Left ventricle myocardium inferior (tissue), 1 donor: ENCODE measurements at places on chromosomes 1 and 21. TPM values are rescaled to one million over a fixed set of nuclear protein-coding genes. Genes with fewer than 3 reads are reported as not detected.

GRCh38 chr1:63622849-63623566 lies 29.8 kb downstream of the PGM1 start:
- peak overlapping the region; percentile 72 for H3K27ac ChIP-seq
- DNase-seq: no peak
- peaks cover 75% of the 10 kb centered on the region for H3K4me1 ChIP-seq
- no peak overlapping the region for H3K4me3 ChIP-seq
- H3K27me3 ChIP-seq: no peaks in the 10 kb centered on the region

Gene C1orf105
- total RNA-seq: 8.5 TPM

Gene MGST3
- 718 TPM for total RNA-seq

DNA sequence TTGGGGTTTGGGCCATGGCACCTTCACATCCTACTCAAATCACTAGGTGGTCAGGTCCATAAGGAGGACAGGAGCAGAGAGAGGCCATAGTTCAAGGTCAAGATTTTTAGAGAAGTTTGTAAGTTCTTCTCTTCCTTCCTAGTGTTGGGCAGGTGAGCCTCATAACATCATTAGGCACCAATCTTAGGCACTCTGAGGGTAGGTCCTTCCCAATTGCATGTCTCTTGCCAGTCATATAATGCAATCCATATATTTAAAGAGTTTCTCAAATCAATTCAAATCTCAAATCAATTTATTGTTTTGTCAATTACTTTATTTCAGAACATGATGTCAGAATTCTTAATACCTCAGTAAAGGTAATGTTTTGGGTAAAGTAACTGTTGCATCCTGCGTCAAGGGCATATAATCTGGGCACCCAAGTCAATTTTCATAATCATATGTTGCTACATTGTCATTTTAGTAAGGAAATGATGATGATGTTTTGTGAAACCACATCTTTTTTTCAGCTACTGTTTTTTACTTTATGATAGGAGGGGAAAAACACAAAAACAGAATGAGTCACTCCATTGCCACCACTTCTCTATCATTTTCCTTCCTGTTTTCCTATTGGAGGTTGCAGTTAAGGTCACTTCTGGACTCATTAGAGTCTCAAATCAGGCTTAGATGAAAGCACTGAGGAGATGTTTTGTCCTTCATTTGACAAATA lies 122.7 kb downstream of the UCHL5 start:
- no peak overlapping the region for H3K4me3 ChIP-seq
- no peaks in the 10 kb centered on the region for H3K27me3 ChIP-seq
- H3K27ac ChIP-seq: no peak overlapping the region

- no peak overlapping the region for H3K4me3 ChIP-seq
- no peaks in the 10 kb centered on the region for H3K27me3 ChIP-seq
- no peaks in the 10 kb centered on the region for H3K4me1 ChIP-seq
- no peaks in the 10 kb centered on the region for H3K36me3 ChIP-seq
- no peak for DNase-seq
Measured at GRCh38 chr1:117573386-117574023, 32.3 kb upstream of the TENT5C start.

Gene FAM167B
- total RNA-seq: 7.9 TPM

- no peaks in the 10 kb centered on the region for H3K27me3 ChIP-seq
- H3K4me3 ChIP-seq: peak overlapping the region; percentile 96
- H3K36me3 ChIP-seq: no peaks in the 10 kb centered on the region
- H3K4me1 ChIP-seq: peaks cover 85% of the 10 kb centered on the region
- H3K27ac ChIP-seq: peak overlapping the region; percentile 98
Measured at GRCh38 chr1:116375148-116375886, 2.3 kb downstream of the ATP1A1 start.

Gene DAP3
- 107 TPM for total RNA-seq

GRCh38 chr1:36675106-36675505 lies 192.4 kb upstream of the CSF3R start:
- no peak overlapping the region for H3K27ac ChIP-seq
- no peak for DNase-seq
- no peaks in the 10 kb centered on the region for H3K36me3 ChIP-seq
- H3K27me3 ChIP-seq: peaks cover 94% of the 10 kb centered on the region
- H3K4me1 ChIP-seq: no peaks in the 10 kb centered on the region

DNA sequence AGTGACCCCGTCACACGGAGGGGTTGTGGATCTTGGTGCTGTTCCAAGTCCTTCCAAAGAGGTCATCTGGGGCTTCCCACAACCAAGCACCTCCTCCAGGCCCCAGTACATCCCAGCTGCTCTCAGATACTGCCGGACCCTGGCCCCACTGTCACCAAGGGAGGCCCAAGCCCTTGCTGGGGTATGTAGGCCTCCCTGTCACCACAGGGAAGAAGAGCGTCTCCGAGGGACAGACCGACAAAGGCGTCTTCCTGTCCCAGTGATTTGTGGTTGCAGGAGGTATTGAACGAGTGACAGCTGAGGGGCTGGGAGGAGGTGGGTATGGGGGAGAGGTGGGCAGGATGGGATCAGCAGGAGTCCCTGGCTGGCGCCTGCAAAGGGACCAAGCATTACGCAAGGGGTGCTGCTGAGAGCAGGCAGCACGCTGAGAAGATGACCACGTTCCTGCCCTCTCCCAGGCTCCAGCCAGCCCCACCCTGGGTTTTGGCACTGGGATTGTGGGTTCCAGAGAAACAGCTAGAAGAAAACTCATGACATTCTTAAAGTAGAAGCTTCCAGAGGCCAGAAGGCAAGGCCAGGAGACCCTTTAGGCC lies 29.7 kb downstream of the LRP8 start:
- no peak overlapping the region for H3K27ac ChIP-seq
- H3K27me3 ChIP-seq: no peaks in the 10 kb centered on the region
- H3K36me3 ChIP-seq: no peaks in the 10 kb centered on the region
- no peak overlapping the region for H3K4me3 ChIP-seq
- H3K4me1 ChIP-seq: peaks cover 15% of the 10 kb centered on the region

Gene CHIA
- not detected for total RNA-seq

- H3K27me3 ChIP-seq: no peaks in the 10 kb centered on the region
- H3K27ac ChIP-seq: peak overlapping the region; percentile 48
- H3K4me3 ChIP-seq: no peak overlapping the region
- H3K36me3 ChIP-seq: no peaks in the 10 kb centered on the region
- peak; percentile 44 for DNase-seq
Measured at GRCh38 chr1:233732206-233732605, 118.3 kb downstream of the KCNK1 start.

Gene KCNA2
- 0.71 TPM for total RNA-seq

DNA sequence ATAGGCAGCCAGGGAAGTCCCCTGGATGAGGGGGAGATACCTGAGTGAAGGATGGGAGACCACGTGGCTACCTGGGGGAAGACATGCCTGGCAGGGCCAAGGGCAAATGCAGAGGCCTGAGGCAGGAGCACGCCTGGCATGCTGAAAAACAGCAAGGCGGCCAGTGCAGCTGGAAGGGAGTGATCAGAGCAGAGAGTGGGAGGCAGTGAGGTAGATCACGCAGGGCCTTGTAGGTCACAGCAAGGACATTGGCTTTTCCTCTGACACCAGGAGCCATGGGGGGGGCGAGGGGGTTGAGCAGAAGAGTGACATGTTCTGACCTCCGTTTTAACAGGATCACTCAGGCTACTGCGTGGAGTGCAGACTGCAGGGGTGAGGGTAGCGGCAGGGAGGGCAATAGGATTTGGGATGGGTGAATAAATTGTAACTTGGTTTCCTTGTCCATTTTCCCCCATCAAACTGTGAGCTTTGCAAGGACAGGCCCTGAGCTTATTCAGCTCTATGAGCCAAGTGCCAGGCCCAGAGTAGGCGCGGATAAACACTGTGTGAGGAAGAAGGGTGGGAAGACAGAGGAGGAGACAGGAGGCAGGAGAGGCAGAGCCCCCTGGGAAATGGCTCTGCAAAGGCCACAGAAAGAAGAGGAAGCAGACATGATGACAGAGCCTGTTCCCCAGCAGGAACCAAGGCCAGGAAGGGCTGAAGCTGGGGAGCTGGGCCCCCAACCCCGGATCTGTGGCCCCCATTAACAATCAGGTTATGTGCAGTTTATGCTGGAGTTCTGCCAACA lies 16.6 kb downstream of the IFI6 start:
- no peak overlapping the region for H3K4me3 ChIP-seq
- no peaks in the 10 kb centered on the region for H3K36me3 ChIP-seq
- no peak for DNase-seq
- no peaks in the 10 kb centered on the region for H3K27me3 ChIP-seq
- H3K27ac ChIP-seq: peak overlapping the region; percentile 84

Gene ARHGAP29
- total RNA-seq: 26.5 TPM

DNA sequence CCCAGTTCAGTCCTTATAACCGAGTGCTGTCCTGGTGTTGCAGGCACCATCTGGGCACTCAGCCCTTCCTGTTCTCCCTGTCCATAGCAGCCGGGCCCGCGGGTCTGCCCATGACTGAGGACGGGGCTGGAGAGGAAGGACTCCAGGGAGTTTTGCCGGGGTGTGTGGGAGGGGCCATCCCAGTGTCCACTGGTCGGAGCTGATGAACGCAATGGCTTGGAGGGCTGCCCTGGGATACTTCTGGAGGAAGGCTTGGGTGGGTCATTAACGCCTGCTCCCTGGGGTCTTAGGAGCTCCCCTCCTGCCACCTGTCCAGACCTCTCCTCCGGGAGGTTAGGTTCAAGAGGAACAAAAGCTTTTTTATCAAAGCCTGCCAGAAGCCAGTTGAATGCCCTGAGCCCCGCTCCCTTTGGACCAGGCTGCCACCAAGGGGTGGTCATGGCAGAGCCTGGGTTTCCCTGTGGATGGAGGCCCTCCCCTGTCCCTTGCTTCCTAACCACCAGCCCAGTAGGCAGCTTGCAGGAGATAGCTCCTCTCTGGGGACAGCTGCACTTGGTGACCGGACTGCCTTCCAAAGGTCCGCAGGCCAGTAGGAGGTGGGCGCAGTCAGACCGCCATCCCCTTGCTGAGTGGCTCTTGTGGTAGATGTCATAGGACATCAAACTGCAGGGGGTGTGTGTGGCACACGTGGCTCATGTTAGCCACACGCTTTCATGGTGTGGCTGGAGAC lies 61.3 kb downstream of the TRIM11 start:
- H3K4me3 ChIP-seq: no peak overlapping the region
- peak; percentile 11 for DNase-seq
- H3K4me1 ChIP-seq: peaks cover 40% of the 10 kb centered on the region

GRCh38 chr1:215458104-215458503 lies 109.0 kb upstream of the KCTD3 start:
- no peak for DNase-seq
- H3K4me1 ChIP-seq: no peaks in the 10 kb centered on the region
- H3K27ac ChIP-seq: no peak overlapping the region
- no peaks in the 10 kb centered on the region for H3K27me3 ChIP-seq

Gene RGS4
- 3.2 TPM for total RNA-seq

DNA sequence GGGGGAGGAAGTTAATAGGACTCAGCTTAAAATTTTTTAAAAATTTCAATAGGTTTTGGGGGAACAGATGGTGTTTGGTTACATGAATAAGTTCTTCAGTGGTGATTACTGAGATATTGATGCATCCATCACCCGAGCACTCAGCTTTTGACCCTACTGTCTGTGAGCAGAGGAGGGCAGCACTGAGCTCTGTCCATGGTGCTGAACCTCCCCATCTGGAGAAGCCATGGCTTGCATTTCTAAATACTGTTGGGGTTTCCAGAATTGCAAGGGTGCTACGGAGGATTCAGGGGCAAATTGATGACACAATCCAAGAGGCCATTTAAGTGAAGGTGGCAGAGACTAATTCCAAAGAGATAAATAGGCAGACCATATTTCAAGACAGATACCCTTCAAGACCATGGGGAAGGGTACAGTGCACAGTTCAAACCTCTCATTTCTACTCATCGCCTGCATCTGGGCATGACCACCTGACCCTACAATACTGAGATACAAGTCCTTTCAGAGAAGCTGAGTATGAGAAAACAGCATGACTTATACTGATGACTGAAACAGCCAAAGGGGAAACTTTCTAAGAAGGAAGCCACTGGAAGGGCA lies 17.2 kb downstream of the SYT2 start:
- DNase-seq: peak; percentile 50
- no peak overlapping the region for H3K4me3 ChIP-seq
- H3K36me3 ChIP-seq: no peaks in the 10 kb centered on the region

DNA sequence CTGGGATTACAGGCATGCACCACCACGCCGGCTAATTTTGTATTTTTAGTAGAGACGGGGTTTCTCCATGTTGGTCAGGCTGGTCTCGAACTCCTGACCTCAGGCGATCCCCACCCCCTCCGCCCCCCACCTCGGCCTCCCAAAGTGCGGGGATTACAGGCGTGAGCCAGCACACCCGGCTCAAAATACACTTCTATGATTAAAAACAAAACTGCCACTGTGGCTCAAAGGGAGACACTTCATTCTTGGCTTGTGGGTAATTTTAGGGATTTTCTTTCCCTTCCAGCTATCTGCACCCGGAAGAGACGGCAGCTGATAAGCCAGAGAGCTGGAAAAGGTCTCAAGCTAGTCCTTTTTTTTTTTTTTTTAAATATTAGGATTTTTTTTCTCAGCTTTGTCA lies 24.5 kb downstream of the TMPRSS2 start:
- H3K27ac ChIP-seq: no peak overlapping the region
- no peaks in the 10 kb centered on the region for H3K4me1 ChIP-seq
- no peak for DNase-seq
- no peak overlapping the region for H3K4me3 ChIP-seq

DNA sequence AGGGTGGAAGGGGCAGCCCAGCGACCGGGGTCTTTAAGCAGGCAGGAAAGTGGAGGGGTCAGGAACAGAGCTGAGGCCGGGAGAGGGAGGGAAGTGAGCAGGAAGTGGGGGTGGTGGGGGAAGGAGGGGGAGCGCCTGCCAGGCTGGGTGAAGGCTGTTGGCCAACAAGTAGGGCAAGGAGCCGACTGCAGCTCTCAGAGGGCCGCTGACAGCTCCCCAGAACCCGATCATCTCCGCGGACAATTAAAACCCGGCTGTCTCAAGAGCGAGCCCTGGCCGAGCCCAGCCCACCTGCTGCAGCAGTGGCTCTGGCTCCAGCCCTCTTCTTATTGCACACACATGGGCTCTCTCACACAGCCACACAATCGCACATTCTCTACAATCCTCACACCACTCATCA lies 51.6 kb downstream of the GRIK3 start:
- peaks cover 65% of the 10 kb centered on the region for H3K27me3 ChIP-seq
- no peaks in the 10 kb centered on the region for H3K36me3 ChIP-seq
- H3K27ac ChIP-seq: no peak overlapping the region
- H3K4me1 ChIP-seq: peaks cover 7% of the 10 kb centered on the region
- no peak for DNase-seq

Gene AIM2
- total RNA-seq: 0.41 TPM

GRCh38 chr1:202756391-202756790 lies 46.1 kb upstream of the SYT2 start:
- H3K36me3 ChIP-seq: peaks cover 95% of the 10 kb centered on the region
- no peak for DNase-seq
- no peak overlapping the region for H3K4me3 ChIP-seq
- H3K27ac ChIP-seq: no peak overlapping the region
- H3K4me1 ChIP-seq: peaks cover 2% of the 10 kb centered on the region
